Esophagus squamous epithelium (tissue), 5 donors: ENCODE measurements at places on chromosomes 11 and 22. TPM values are rescaled to one million over a fixed set of nuclear protein-coding genes. Genes with fewer than 3 reads are reported as not detected.

DNA sequence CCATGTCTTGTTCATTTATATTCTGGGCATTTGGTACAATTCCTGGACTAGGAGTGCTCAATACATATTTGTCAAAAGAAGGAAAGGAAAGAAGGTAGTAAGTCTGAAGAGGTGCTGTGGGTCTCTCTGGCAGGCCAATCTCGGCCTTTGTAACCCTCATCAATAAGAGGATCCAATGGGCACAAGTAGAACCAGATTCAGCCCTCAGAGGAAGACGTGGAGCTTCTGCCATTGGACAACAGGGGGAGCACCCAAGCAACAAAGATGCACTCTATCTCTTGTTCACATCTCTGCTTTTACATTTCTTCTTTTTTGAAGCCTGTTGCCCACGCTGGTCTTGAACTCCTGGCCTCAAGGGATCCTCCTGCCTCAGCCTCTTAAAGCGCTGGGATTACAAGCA, 2.2 kb upstream of the VPS11 start:
- DNase-seq = no peak

DNA sequence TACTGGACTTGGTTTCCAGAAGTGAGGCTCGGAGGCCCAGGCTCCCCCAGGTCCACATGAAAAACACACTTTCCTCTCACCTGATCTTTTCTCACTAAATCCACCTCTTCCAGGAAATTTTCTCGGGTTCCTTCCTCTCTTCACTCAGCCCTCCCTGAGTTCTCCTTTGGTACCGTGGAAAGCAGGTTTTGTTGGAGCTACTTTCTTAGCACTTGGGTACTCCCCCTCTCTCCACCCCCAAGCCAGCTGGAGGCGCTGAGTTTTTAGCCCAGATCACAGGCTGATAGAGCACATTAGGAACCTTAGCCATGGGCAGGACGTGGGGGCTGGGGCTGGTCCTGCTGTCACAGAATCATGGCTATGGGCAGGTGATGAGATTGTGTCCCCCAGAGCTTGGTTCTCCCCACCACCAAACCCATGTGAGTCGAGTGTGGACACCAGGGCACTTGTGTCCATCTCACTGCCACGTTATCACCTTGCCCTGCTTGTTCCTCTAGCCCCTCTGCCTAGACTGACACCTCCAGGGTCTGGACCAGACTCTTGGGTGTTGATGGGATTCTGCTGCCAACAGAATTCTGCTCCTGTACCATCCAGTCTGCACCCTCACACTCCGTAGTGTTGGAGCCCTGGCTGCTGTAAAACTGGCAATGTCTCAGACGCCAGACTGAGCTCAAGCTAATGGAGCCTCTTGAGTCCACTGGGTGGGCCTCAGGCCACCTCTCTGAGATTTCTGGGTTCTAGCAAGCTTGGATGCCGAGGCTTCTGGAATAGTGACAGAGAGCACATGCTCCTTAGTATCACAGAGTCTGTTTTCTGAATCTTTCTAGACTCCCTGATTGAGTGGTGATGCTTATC, 74.9 kb upstream of the NARS2 start:
- DNase-seq = no peak

GRCh38 chr11:11987503-11988022, 20.9 kb downstream of the DKK3 start:
- no peak for DNase-seq

GRCh38 chr22:37044634-37045625, 6.6 kb upstream of the KCTD17 start:
- no peak for DNase-seq

GRCh38 chr22:46063846-46064227, 86.5 kb upstream of the PPARA start:
- DNase-seq = no peak

DNA sequence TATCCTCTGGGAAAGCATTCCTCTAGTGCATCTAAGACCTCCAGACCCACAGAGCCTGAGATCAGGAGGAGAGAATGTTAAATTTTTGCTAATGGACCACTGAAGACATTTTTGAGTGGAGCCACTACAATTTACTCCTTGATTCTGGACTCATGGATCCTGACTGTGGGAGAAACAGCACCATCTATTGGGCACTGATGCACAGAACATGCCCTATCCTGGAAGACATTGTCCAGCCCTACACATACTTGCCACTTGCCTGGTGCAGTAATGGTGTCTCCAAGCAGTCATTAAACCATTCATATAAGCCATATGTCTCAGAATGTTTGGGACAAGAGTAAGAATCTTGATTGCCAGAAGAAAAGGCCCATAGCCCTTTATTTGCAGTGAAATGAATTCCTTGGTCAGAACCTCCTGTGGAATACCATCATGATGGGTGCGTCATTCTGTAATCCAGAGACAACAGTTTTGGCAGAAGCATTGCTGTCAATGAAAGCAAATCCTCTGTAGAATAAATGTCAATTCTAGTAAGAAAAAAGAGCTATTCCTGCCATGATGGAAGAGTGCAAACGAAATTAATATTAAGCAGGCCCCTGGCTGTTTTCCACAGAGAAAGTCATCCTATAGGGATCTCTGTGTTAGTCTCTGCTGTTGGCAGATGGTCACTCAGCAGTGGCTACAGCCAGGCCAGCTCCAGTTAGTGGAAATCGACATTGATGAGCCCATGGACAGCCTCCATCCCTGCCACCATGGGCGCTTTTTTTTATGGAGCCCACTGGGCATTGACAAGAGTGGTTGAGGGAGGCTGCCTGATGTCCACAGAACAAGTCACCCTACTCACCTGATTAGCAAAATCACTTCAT, 43.5 kb downstream of the GGTLC2 start:
- DNase-seq = no peak

- no peak for DNase-seq
Observed at GRCh38 chr11:65645710-65646109, 7.8 kb downstream of the SIPA1 start.

DNA sequence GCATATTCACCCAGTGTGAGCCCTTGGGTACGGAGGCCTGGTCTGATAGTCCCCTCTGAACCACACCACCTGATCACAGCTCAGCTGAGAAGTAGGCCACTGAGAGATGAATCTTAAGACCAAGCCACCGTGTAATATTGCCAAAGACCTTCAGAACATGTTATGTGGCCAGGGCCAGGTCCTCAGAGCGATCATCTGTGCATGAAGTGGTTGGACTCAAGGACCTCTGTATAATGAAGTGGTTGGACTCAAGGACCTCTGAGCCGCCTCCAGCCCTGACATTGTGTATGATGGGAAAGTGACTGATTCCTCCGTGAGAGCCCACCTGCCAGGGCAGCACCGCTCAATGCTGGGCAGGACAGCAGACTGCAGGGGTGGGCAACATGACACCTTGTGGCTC, 70.2 kb downstream of the TP53I11 start:
- DNase-seq = no peak

DNA sequence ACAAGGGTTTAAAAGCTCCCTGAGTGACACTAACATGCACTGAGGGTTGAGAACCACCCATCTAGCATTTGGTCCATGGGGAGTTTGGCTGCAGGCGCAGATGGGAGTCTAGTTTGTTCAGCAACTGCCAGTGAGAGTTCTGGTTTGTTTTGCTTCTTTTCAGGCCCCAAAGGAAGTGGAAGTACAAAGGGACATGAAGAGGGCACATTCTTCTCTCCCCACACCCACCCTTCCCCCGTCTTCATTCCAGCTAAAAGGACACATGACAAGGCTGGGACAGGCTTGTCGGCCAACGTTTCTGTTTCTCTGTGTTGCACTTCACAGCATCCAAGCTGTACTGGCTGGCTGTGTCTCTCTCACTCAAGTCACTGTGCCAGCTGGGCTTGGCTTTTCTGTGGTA, 8.2 kb upstream of the ENDOD1 start:
- no peak for DNase-seq

GRCh38 chr11:68750195-68751003, 921 bp downstream of the TESMIN start:
- no peak for DNase-seq

GRCh38 chr11:61787928-61788491, 4.4 kb downstream of the TMEM258 start:
- no peak for DNase-seq

- DNase-seq = no peak
Observed at GRCh38 chr11:101498891-101499290, 84.9 kb downstream of the TRPC6 start.

DNA sequence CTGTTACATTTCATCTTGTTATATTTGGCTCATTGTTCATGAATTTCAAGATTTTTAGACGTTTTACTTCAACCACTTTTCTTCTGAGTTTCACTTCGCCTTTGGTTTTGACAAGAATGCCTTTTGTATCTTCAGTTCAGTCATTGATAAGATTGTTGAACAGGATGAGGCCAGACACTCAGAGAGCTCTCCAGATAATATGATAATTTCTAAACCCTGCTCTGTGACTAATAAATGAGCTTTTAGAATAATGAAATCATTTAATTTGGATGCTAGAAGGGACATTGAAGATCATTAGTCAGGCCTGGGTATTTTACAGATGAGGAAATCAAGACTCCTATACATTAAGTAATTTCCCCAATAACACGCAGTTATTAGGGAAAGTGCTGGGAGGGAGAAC, 37.2 kb upstream of the GRAMD1B start:
- no peak for DNase-seq

GRCh38 chr11:74696500-74696899, 34.7 kb downstream of the CHRDL2 start:
- no peak for DNase-seq

- DNase-seq = no peak
Observed at GRCh38 chr11:122163053-122163819, 47.2 kb upstream of the BLID start.

- no peak for DNase-seq
Observed at GRCh38 chr11:12180257-12181205, 70.1 kb downstream of the MICAL2 start.

DNA sequence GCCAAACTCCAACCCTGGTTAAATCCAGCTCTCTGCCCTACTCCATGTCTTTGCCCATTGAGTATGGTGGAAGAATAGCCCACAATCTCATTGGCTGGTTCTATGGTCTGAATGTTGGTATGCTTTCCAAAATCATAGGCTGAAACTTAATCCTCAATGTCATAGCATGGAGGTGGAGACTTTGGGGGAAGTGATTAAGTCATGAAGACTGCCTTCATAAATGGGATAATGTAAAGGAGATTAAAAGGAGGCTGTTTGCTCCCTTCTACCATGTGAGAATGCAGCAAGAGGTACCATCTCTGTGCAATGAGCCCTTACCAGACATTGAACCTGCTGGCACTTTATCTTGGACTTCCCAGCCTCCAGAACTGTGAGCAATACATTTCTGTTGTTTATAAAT, 54.4 kb upstream of the FDX1 start:
- DNase-seq = no peak

The TRPC6 gene
- 1.6 TPM for total RNA-seq

The IFT27 gene
- 9.3 TPM for total RNA-seq

The EXPH5 gene
- 23.4 TPM for total RNA-seq

The SLC17A6 gene
- total RNA-seq = not detected

The APOL4 gene
- total RNA-seq = 10.3 TPM

The IGSF9B gene
- 4.8 TPM for total RNA-seq

The SLN gene
- not detected for total RNA-seq

The C22orf42 gene
- total RNA-seq = not detected

The MS4A13 gene
- total RNA-seq = not detected

The MOV10L1 gene
- 0.06 TPM for total RNA-seq

The BTG4 gene
- not detected for total RNA-seq

The CNTN5 gene
- not detected for total RNA-seq

The CECR2 gene
- 0.13 TPM for total RNA-seq

The PGA4 gene
- total RNA-seq = not detected
